ENCODE measurements at places on chromosomes 3 and 15.
A peak's percentile ranks its signal among the peaks of the same experiment; 100 is the strongest.

GRCh38 chr3:151796105-151796680, 17.7 kb upstream of the AADAC start:
- DNase-seq, result no peak

- DNase-seq, result no peak
These were observed 250.2 kb downstream of the VGLL3 start for GRCh38 chr3:86740751-86741150.

DNA sequence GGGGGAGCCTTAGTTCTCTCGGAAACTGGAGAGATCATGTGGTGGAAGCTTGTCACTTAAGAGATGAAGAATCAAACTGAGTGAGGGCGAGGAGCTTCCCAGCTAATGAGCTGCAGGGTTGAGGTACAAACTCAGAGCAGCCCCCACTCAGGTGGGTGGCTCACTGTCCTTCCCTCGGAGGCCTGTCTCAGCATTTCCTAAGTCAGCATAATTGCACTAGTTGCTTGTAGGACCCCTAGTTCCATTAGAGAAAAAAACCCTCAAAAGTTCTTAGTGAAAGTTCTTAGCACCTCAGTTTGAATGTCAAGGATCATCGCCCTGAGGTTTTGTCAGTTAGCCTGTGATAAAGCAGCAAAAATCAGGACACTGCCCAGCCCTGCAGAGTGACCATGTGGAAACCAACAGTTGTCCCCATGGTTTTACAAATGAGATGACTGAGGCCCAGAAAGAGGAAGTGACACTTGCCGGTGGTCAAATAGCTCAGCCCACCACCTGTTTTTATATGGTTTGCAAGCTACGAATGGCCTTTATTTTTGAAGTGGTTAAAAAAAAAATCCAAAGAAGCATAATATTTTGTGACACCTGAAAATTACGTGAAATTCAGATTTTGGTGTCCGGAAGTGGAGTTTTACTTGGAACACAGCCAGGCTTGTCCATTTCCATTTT, 11.9 kb downstream of the SMAD6 start:
- no peak for DNase-seq

GRCh38 chr3:17672506-17672905, 69.9 kb downstream of the TBC1D5 start:
- no peak for DNase-seq

DNA sequence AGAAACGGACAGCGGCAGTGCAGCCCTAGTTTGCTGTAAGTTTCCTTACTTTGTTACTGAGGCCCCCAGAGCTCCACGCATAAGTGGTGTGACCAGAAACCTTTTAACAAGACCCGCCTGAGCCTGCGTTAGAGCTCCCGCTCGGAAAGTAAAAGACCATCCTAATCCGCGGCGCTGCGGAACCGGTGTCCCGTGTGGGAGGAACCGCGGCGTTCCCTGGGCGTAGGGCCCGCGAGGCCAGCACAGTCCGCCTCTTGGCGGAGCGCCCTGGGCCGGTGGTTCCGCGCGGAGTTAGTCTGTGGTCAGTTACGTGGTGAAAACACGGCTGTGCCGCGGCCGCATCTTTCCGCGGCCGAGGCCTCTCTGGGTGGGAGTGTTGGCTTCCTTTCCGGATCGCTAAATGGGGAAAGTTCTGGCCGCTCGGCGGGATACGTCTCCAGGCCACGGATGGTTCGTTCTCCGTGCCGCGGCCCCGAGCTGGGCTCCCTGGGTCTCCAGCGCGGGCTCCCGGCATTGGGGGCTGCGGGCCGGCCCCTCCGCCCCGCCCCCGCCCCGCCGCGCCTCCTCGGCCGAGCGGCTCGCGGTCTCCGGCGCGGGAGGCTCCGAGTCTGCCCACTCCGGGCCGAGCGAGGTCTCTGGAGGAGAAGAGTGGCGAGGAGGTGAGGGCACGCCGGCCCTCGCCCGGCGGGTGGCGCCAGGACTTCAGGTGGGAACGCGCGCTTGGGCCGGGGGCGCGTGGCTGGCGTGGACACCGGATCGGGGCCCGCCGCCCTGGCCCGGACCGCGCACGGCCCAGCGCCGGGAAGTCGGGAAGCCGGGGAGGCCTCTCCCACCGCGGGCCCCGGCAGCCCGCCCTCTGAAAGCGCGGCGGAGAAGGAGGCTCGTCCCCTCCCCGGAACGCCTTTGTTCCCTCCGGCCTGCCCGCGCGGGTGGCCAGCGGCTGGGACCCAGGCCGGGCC, 754 bp downstream of the B3GNT5 start:
- peak; percentile 56 for DNase-seq

DNA sequence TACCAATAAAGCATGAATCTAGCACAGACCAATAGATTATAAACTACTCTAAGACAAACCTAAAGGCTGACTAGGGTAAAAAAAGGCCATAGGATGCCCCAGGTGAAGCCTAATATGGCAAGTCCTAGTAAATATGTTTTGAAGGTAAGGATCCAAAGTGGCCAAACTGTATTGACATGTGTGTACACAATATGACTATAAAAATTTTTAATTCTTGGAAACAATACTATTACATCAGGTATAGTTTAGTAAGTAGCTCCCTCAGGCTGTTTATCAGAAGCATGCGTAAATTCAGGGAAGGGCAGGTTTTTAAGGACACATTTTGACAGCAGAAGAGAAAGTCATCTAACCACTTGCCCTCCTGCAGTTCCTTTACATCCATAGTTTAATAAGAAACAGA, 18.8 kb downstream of the GNB4 start:
- no peak for DNase-seq

DNA sequence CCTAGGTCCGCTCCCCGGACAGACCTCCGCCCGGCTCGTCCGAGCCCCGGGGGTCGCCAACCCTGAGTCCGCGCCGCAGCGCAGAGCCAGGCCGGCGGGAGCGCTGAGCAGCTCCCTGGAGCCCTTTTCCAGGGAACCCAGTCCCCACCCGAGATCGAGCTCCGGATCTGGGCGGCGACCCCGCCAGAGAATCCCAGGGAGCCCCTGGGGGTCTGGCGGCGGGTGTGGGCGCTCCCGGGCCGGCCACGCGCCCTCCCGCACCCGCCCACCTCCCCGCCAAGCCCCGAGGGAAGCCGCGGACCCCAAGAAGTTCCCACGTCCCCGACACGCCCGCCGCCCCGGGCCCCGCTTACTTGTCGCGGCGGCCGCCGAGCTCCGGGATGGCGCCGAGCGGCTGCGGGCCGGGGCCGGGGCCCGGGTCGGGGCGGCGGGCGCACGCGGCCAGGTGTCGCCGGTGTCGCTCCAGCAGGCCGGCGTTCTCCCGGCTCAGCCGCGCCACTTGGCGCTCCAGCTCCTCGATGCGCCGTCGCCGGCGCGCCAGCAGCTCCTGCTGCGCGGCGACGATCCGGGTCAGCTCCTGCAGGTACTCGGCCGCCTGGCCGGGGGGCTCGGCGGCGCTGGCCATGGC, 137.7 kb downstream of the NUP210 start:
- DNase-seq, result no peak

- DNase-seq, result no peak
These were observed 882.0 kb downstream of the AGBL1 start for GRCh38 chr15:86961669-86962068.

- no peak for DNase-seq
These were observed 19.8 kb downstream of the SCAP start for GRCh38 chr3:47455806-47456452.

DNA sequence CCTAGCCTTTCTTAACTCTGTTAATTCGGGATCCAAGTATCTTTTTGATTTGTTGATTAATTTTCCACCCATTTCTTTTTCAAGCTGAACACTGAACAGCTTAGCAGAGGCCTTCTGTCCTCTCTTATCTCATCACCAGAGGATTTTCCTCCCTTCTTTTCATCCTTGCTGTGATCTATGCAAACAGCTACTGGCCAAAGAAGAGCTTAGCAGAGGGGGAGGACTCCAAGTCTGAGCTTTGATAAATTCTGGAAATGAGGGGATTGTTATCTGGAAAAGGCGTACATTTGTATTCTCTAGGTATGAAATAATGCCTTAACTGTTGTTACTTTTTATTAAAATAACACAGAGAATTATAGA, 13.4 kb downstream of the DZIP3 start:
- no peak for DNase-seq

- peak; percentile 73 for DNase-seq
These were observed 131.6 kb downstream of the CHCHD6 start for GRCh38 chr3:126835472-126836219.

DNA sequence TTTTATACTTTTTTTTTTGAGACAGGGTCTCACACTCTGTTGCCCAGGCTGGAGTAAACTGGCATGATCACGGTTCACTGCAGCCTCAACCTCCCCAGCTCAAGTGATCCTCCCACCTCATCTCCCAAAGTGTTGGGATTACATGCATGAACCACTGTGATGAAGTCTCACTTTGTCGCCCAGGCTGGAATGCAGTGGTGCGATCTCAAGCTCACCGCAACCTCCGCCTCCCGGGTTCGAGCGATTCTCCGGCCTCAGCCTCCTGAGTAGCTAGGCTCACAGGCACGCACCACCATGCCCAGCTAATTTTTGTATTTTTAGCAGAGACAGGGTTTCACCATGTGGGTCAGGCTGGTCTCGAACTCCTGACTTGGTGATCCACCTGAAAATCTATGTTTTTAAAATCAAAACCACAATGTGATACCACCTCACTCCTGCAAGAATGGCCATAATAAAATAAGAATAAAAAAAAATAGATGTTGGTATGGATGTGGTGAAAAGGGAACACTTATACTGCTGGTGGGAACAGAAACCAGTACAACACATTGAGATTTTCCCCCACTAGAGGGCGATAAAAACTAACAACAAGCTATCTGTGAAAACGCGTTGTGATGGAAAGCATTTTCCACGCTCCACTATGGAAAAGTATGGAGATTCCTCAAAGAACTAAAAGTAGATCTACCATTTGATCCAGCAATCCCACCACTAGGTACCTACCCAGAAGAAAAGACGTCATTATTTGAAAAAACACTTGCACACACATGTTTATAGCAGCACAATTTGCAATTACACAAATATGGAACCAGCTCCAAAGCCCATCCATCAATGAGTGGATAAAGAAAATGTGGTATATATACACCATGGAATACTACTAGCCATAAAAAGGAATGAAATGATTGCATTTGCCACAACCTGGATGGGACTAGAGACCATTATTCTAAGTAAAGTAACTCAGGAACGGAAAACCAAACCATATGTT, 26.8 kb upstream of the OCA2 start:
- peak; percentile 46 for DNase-seq

DNA sequence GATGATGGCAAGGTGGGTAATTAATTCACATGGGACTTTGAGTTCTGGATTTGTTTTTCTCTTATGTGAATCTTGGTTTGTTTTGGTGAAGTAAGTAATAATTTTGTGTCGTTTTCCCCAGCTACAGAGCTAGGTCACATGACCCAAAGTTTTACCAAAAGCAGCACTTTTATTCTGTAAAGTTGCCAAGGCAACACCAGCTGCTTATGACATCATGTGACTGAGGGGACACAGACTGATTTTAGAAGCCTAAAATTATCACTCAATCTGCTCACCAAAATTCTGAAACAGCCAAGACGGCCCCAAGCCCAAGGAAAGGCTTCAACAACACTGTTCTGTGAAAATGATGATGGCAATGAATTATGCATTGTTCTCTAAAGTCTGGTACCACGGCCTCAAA, 63.9 kb downstream of the MEX3B start:
- DNase-seq, result no peak

- DNase-seq, result no peak
These were observed 641.1 kb downstream of the MECOM start for GRCh38 chr3:169022457-169022856.

GRCh38 chr15:77620297-77620696, 12.4 kb downstream of the LINGO1 start:
- no peak for DNase-seq

DNA sequence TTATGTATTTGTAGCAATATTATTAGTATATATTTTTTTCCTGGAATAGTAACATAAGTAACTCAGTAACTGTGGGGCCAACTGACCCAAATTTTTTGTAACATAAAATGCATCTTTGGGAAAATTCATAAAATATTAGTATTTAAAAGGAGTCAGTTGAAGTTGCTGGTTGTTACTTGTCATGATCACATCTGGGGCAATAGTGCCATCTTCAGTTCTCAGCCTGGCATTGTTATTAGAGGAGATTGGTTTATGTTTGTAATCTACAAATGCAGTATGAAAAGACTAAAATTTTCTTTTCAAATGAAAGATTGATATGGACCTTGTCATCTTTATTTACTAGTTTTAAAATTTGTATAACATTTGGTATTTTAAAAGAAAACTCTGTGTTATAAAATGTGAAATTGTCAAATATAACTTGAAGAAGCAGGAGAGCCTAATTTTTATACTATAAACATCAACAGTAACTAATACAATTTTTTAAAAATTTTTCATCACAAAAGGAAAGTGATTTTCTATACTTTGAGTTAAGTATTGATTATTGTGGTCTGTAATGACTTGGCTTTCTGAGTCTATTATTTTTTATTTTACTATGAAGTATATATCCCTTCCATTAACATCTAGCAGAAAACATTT, 38.8 kb upstream of the MLF1 start:
- peak; percentile 53 for DNase-seq

DNA sequence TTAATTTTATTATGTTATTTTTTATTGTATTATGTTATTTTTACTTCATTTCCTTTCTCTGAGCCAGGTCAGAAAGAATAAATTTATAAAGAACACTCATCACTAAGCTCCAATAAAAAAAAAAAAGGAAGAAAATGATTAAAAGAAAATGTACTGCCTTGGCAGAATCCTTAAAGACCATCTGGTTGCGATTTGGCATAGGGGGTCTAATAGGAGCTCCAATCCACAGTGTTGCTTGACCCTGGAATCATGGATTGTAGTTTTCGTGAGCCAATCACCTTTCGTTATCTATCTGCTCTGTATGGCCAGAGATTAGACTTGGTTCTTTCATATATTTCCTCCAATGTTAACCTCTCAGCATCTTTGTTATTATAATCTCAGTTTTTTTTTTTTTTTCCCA, 421.8 kb upstream of the MCTP2 start:
- no peak for DNase-seq

DNA sequence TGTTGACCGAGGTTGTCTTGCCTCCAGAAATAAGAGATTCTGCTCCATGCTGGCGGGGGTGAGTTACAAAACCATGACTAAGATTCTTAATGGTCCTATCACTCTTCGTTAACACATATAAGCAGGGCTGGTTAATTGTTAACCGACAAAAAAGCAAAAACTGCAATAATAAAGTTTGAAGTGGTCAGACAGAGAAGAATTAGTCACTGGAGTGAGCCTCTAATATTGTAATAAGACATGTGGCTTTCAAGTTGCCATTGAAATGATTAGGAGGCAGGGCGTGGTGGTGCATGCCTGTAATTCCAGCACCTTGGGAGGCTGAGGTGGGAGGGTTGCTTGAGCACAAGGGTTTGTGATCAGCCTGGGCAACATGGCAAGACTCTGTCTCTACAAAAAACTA, 78.4 kb upstream of the NR2F2 start:
- DNase-seq, result peak; percentile 98

DNA sequence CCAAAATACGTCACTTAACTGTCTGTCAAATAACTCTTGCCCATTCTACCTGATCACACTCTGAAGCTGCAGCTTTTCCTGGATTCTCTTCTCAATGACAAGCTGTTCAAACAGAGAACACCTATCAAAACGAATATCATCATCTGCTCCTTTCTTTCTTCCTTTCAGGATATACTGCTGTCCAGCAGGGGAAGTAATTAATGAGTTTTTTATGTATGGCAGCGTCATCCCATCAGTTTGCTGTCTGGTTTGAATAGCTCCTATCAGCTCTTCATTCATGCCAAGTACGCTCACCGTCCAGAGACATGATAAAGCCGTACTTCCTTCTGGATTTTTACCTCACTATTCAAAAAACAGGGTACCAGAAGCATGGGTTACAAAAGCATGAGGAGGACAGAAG, at the start of gene CHRM5:
Gene CHRM5 (plus strand): TSS at position 274 of the 400 bp plus-strand sequence. CDS start 94,221 bp downstream, outside the sequence.
- DNase-seq, result no peak

All from kidney tubule cell (primary cell).